ENCODE measurements at places on chromosomes 6 and 20.
A peak's percentile ranks its signal among the peaks of the same experiment; 100 is the strongest.

GRCh38 chr6:152124429-152125074, 317.1 kb downstream of the ESR1 start:
- no peak for DNase-seq

GRCh38 chr20:54110041-54110440, 39.6 kb upstream of the BCAS1 start:
- DNase-seq = no peak

DNA sequence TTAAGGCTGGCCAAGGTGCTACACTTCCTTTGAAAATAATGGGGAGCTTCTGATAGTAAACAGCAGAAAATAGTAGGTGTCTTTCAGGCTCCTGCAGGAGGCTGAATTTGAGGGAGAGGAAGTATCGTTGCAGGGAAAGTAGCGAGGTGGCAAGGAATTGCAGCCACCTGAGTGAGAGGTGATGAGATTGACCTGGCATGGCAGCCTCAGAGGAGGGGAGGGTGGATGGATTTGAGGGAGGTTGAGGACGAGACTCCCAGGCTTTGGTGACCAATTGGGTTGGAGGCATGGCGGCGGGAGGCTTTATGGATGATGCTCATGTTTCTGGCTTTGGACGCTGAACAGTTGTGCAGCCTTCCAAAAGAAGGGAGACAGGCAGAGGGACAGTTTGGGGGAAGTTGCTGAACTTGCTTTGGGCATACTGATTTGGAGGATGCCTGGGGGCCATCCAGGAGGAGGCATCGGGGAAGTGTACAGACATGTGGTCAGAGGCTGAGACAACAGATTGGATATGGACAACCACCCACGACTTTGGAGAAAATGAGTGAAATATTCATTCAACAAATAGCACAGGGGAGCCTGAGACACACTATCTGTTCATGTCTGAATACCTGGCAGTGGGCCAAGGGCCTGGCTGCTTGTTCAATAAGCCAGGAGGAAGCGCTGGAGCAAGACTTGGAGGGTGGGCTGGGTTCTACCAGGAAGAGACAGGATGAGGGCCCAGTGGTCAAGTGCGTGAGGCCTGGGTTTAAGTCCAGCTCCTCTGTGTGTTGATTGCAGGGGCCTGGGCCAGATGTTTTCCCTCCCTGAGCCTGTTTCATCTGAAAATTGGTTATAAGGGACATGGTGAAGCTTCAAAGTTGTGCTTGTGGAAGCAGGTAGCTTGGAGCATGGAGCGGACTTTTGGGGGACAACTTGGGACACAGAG, 113.2 kb downstream of the CEBPB start:
- no peak for DNase-seq

GRCh38 chr6:144149558-144149893, 791 bp upstream of the STX11 start:
- DNase-seq = no peak

DNA sequence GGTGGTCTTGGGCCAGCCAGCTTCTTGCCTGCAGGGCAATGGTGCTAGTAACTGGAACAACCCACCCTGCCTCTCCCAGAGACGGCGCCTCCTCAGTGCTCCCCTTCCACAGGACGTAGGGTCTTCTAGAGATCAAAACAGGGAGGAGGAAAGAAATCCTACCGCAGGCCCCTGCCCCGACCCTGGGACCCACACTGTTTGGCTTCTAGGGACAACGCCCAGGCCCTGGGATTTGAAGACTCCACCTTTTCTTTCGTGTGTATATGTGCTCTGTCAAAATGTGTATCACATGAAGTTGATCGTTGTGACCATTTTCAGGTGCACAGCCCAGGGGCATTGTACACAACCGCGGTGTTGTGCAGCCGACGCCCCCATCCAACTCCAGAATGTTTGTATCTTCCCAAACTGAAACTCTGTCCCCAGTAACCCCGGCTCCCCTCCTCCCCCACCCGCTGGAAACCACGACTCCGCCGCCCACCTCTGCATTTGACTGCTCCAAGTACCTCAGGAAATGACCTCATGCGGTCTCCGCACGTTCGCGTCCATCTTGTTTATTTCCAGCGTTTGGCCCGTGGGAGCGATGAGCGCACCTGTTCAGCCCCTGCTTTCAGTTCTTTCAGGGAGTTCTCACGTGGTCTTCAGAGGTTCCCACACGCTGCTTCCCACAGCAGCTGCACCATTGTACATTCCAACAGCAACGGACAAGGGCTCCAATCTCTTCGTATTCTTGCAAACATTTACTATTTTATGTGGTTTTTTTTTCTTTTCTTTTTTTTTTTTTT, 3.4 kb upstream of the BHLHE23 start:
- peak; percentile 49 for DNase-seq

GRCh38 chr6:15303920-15304291, 58.0 kb downstream of the JARID2 start:
- no peak for DNase-seq

DNA sequence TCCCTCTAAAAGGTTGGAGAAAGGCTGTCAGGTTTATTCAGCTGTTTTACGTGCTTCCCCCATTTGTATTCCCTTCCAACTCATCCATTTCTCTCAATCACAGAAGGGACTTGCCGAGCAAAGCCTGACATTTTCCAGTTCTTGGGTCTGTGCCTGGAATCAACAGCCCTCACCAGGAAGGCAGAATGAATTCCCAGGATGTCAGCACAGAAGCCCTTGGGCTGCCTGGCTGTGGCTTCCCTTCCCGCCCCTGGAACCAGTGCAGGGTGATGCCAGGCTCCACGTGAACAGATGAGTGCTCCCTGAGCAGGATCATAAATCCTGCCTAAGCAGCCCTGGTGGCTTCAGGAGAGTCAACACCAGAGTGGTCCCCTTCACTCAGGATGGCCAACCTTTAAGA, 86.1 kb upstream of the CD83 start:
- DNase-seq = no peak

GRCh38 chr6:38459291-38459690, 180.4 kb downstream of the BTBD9 start:
- DNase-seq = no peak

DNA sequence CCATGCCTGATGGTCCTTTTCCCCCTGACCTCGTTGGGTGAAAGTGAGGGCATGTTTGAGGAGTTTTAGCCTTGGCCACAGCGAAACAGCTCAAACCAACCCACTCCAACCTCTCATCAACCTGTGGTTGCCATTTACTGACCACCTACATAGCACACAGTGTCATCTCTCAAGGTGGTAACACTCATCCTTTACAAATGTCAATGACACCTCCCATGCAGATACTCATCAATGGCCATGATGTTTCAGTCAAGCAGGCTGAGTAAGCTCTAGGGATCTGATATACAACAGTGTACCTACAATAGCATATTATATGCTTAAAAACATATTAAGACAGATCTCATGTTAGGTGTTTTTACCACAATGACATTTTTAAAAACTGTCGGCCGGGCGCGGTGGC, 9.3 kb downstream of the RRAGD start:
- DNase-seq = no peak

DNA sequence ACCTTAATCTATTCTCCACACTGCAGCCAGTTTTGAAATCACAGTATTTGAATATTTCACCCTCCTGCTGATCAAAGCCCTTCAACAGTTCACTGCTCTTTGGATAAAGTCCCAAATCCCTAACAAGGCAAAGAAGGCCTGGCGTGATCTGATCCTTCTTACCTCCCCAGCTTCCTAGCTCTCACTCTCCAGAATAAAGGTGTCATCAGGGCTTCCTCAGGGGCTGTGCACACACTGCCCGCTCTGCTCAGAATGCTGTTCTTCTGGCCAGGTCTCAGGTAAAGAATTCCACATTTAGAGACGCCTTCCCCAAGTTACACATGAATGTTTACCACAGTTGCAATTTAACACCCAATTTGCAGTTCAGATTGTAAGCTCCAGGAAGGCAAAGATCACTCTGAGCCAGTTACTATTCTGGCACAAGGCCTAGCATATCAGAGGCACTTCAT, 58.9 kb upstream of the MCM9 start:
- no peak for DNase-seq

- DNase-seq = no peak
These were observed 46.0 kb downstream of the PLCG1 start for GRCh38 chr20:41183391-41183790.

DNA sequence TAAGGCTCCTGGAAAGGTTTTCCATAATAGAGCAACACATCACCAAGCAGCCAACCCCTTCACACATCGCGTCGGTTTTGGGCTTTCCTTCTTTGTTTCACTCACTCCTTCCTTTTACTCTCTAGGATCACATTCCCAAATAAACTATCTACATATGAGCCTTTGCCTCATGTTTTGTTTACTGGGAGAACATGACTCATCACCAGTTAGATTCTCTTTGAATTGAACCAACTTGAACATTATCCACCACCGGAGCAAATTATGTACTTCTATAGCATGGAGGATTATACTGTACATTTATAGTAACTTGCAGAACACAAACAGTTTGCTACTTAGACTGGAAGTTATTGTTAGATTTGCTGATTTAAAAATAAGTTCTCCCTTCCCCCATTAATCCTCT, 41.0 kb downstream of the SAMD5 start:
- DNase-seq = no peak

- DNase-seq = no peak
These were observed 164.2 kb downstream of the SLC24A3 start for GRCh38 chr20:19376451-19377229.

- peak; percentile 52 for DNase-seq
These were observed 15.2 kb downstream of the COL19A1 start for GRCh38 chr6:69881322-69882151.

DNA sequence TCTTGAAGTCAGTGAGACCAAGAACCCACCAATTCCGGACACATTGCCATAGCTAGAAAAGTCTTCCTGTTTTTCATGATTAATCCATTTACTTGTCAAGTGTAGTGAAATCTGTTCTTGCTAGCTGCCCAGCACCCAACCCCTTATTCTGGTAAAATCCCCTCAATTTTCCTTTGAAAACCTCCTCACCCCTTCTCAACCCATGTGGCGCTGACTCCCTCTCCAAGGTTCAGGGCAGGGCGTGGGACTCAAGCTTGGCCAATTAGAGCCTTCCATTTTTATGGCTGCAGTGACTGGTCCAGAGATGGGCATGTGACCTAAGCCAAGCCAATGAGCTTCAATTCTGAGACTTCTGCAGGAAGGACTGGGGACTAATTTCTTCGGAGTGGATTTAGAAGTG, 9.8 kb upstream of the ZBP1 start:
- DNase-seq = peak; percentile 54

DNA sequence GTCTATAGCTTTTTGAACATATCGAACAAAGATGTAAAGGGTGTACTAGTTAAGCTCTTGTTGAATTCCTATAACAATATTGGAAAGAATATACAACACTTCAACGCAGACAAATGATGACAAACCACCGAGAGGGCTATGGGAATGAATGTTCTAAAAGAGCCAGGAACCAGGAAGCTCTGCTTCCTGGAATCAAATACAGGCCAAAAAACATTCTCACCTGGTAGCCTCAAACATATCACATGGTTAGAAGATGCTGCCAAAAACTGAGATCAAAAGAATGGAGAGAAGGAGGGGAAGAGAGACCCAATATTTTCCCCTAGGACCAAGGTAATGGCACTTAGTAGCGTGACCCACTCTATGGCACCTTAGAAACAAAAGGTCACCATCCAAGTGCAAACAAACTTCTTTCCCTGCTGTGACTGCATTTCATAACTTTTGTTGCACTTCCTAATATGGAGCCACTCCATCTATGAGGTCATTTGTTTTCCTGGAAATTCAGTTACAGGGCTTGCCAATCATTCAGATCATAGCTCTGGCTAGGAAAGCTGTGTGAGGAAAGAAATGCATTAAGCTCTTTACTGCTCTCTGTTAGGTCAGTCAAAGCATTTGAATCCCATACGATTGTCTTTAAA, 199.2 kb upstream of the NT5E start:
- no peak for DNase-seq

DNA sequence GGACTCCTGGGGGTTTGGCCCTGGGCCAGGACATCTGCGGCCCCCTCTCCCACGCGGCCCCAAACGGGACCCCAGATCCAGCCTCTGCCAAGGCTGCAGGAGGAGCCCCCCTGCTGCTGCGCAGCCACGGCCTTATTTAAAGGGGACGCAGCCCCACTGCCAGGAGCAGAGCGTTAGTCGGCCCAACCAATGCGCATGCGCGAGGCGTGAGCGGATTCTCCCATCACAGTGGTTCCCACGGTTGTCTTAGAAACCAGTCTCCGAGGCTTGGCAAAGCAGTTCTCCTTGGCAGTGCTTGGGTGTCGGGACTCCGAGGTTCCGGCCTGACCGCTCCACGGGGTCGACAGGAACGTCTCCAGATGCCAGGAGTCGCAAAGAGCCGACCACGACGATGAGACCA, 288.3 kb upstream of the ZNF337 start:
- DNase-seq = no peak

- no peak for DNase-seq
These were observed 160.0 kb downstream of the TBXT start for GRCh38 chr6:166007349-166008263.

- DNase-seq = no peak
These were observed 23.5 kb upstream of the CTNNBL1 start for GRCh38 chr20:37670351-37670791.

DNA sequence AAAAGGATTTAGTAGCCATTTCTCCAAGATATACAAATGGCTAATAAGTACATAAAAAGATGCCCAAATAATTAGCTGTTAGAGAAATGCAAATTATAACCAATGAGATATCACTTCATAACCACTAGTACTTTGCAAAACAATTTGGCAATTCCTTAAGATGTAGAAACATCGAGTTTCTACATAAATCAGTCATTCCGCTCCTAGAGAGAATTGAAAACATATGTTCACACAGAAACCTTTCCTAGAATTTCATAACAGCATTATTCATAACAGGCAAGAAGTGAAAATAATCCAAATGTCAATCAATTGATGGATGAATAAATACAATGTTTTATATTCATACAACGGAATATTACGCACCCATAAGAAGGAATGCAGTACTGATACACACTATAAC, 20.5 kb upstream of the NT5E start:
- no peak for DNase-seq

DNA sequence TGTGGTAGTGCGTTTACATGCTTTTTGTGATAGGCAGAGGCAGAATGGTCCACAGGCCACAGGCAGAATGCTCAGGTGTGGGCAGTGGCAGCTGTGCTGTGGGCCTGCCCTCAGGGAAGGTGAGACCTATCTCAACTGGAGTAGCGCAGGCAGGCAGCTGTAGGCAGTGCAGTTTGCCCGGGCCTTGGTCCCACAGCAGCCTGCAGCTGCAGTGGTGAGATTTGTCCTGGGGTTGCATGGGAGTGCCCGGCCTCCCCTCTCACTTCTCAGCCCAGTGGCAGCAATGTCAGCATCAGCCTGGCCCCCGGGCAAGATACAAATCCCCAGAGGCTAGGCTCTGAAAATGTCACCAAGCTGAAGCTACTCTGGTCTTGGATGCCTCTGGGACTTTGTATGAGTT, 6.1 kb upstream of the PPIL4 start:
- no peak for DNase-seq
